ENCODE measurements at places on chromosomes 12 and 14. TPM values are rescaled to one million over a fixed set of nuclear protein-coding genes. Genes with fewer than 3 reads are reported as not detected.
A peak's percentile ranks its signal among the peaks of the same experiment; 100 is the strongest.

GRCh38 chr14:85118274-85118673 lies 411.7 kb upstream of the FLRT2 start:
- no peak for DNase-seq

GRCh38 chr14:34036319-34036766 lies 85.5 kb upstream of the EGLN3 start:
- DNase-seq, result no peak

The KLHL33 gene
- total RNA-seq, result 0.05 TPM

The LBHD2 gene
- total RNA-seq, result not detected

DNA sequence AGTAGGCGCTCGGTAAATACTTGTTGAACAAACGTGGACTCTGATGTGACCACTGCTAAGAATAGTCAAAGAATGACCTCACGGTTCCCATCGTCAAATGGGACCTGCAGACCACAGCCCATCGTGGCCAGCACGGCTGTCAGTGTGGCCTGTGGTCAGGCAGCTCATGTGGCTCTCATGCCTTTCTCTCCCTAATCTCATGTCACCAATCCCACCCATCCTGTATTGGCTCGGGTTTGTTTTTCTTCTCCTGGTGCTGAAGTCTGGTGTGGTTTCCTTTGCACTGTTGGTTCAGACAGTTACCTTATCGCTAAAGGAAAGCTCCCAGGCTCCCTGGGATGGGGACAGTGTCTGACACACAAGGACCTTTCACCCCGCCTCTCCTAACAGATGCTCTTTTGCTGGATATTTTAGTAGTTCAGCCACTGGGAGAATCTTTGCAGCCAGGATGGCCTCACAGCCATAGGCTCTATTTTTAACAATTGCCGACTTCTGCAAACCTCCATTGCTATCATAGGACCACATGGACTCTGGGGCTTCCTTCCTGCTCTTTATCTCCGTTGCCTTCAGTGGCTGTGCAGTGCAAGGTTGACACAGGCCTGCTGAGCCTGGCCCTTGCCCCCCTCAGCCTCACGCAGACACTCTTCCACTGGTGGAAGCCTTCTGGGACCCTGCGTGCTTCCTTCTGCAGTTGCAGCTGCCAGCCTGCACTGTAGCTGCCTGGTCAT lies 293.1 kb upstream of the FKBP4 start:
- DNase-seq, result no peak

The AKAP3 gene
- total RNA-seq, result 2.8 TPM

The B4GALNT3 gene
- total RNA-seq, result 3.3 TPM

The ALX1 gene
- not detected for total RNA-seq

- no peak for DNase-seq
These were observed 22.8 kb downstream of the GALNT8 start for GRCh38 chr12:4743046-4743445.

DNA sequence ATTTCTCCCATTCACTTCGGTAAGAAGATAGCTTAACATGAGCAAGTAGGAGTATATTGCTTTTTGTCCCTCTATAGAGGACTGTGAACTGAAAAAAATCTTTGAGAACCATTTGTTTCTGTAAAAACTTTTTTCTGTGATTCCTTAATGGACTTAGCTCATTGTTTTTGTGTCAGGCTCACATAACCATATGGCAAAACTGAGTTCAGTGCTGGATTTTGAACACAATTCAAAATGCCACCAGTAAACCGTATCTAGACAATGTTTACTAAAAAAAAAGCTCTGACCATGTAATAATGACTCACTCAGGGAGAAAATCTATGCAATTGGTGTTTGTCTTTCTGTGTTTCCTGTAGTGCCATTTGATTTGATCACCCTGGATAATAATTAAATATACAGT lies 5.2 kb downstream of the TRHDE start:
- no peak for DNase-seq

DNA sequence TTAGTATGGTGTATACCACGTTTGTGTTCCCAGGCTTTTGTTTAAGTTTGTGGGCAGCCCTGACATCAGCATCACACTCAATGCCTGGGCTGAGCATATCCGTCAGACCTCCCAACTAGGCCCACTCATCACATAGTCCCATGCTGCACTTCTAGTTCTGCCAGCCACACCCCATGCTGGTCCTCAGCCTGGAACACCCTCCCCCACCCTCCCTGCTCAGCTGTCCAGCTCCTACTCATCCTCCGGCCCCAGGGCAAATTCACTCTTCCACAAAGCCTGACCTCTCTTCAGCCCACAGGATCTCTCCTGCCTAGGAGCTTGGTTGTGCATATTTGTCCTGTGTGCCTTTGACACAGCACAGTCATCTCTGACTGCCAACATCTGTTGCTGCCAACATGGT lies 3.9 kb upstream of the ENDOU start:
- no peak for DNase-seq

- DNase-seq, result no peak
These were observed 100.3 kb upstream of the NCOR2 start for GRCh38 chr12:124667506-124668326.

GRCh38 chr12:93089805-93090569 lies 160.9 kb upstream of the EEA1 start:
- peak; percentile 56 for DNase-seq

DNA sequence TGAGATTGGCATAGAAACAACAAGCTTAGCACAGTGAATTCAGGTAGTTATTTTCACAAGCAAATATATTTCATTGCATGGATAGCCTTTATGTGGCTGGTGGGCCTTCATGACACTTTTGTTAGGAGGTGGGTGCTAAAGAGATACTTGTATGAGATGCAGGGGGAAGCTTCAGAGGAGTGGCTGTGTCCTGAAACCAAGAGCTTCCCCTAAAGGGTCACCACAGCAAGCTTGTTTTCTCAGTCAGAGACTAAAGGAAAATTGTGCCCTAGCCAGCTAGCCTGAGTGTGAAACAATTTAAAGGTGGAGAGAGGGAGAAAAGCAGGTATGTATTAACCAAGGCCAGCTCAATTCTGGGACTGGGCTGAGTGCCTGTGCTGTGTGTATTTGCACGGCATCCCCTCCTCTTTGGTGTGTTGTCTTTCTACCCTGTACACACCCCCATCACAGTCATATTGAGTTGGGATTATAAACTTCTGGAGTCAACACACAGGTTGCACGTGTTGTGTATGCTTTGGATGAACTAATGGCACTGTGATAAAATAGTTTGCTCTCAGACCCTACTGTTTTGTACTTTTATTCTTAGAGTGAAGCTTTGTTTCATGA lies 79.2 kb downstream of the RASSF8 start:
- DNase-seq, result no peak

- no peak for DNase-seq
These were observed 165.6 kb downstream of the OTOGL start for GRCh38 chr12:80264891-80265290.

GRCh38 chr14:94227029-94227428 lies 52.9 kb downstream of the PPP4R4 start:
- DNase-seq, result no peak

DNA sequence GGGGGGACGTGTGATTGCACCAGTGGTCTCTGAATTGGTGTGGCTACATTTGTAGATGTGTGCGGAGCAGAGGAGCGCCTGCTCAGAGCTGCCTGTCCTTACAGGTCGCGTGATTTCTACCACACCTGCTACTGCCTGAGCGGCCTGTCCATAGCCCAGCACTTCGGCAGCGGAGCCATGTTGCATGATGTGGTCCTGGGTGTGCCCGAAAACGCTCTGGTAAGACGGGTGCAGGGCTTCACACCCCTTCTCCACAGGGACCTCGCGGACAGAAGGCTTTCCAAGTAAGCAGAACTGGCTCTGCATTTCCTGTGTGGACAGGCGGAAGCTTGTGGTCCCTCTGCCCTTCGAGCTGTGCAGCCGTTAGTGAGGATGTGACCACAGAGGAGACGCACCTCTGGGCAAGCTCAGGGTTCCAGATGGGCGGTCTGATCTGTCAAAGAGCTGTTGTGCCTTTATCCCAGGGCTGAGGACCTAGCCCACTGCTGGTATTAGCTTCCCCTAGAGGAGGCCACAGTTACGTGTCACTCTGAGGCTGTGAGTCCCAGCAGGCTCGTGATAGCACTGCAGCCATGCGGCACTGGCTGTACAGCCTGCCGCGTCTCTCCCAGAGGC lies 47.7 kb downstream of the MAX start:
- DNase-seq, result no peak

The NTF3 gene
- not detected for total RNA-seq

GRCh38 chr14:101294136-101294535 lies 267.2 kb upstream of the DIO3 start:
- no peak for DNase-seq

DNA sequence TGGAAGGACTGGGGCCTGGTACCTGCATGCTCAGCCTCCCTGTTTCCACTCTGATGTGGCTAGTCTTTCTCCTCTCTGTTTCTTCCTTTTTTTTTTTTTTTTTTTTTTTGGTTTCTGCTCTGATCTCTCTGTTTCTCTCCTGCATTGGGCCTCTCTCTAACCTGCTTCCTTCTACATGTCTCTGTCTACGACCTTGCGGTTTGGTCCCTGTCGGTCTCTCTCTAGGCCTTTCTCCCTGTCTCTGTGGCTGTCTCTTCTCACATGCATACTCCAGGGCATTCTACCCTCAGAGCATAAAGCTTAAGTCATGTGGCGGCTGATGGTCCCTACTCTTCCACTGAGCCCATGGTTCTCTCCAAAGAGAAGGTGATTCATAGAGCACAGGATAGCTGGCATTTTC lies 1096.6 kb downstream of the BCL11B start:
- no peak for DNase-seq

The KRT85 gene
- total RNA-seq, result not detected

- DNase-seq, result peak; percentile 79
These were observed 10.5 kb downstream of the ARHGEF25 start for GRCh38 chr12:57621497-57622292.
